NCI-H2171 (cell line): ENCODE measurements at places on chromosomes 5 and 9.

- DNase-seq: no peak
Observed at GRCh38 chr9:71079451-71079850, 42.0 kb downstream of the TRPM3 start.

- no peak for DNase-seq
Observed at GRCh38 chr5:139131921-139132432, 66.2 kb downstream of the SIL1 start.

DNA sequence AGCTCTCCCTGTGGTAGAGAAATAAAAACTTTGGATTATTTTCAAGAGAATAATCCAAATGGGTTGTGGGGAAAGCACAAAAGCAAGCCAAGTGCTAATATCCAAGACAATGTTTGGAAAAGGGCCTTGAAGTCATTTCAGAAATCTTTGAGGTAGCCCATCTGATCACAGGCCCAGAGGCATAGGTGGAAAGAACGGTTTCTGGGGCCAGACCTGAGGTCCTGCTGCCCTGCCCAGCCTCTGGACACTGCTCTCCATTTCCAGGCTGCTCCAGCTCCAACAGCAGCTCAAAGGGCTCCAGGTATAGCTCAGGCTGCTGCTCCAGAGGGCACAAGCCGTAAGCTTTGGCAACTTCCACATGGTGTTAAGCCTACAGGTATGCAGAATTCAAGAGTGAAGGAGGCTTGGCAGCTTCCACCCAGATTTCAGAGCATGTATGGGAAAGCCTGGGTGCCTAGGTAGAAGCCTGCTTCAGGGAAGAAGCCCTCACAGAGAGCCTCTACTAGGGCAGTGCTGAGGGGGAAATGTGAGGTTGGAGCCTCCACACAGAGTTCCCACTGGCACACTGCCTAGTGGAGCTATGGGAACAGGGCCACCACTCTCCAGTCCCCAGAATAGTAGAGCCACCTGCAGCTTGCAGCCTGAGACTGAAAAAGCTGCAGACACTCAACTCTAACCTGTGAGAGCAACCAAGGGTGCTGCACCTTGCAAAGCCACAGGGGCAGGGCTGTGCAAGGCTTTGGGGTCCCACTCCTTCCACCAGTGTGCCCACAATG, 133.1 kb downstream of the PIK3R1 start:
- DNase-seq: no peak

DNA sequence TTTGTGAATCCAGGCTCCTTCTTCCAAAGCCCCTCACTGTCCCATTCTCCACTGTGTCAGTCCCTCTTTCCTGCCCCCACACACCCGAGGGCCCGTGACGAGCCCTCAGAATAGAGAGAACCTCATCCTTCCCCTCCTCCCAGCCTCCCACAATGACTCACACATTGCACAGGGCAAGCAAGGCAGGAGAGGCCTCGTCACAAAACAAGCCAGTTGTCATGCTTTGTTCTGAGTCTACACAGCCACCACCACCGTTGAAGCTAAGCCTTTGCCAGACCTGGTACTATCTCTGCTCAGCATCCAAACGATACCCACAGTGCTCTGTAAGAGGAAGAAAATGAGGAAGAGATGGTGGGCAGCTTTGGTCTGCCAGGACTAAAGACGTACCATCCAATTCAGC, 142.2 kb upstream of the ZNF366 start:
- DNase-seq: no peak

- no peak for DNase-seq
Observed at GRCh38 chr9:3856592-3856991, 330.8 kb upstream of the RFX3 start.

GRCh38 chr5:114305402-114306207, 56.3 kb upstream of the KCNN2 start:
- no peak for DNase-seq

GRCh38 chr9:35407846-35408245, 82.1 kb upstream of the RUSC2 start:
- no peak for DNase-seq
